ENCODE measurements at places on chromosomes 2 and 18. TPM values are rescaled to one million over a fixed set of nuclear protein-coding genes. Genes with fewer than 3 reads are reported as not detected.

GRCh38 chr2:8026381-8026780, 655.5 kb upstream of the ID2 start:
- DNase-seq, result no peak

ATP8B1 gene
- 31.3 TPM for polyA plus RNA-seq

DNA sequence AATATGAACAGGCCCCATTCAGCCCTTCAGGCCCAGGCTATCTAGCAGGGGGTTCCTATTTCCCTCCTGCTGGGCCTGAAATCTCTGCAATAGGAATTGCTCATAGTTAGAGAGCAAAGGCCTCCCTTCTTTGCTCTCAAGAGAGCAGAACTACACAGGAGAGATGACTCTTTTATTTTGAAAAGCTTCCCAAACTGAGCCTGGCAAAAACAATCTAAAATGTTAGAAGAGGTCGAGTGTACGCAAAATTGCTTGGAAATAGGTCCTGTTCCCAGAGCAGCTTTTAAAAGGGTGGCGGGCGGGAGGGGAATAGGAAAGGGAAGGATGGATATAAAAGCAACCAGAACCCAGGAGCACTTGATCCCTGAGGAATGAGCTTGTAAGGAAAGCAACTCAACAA, 68.4 kb upstream of the APCDD1 start:
- no peak for DNase-seq

METAP1D gene
- 11.9 TPM for polyA plus RNA-seq

- DNase-seq, result no peak
These were observed 49.5 kb downstream of the DARS1 start for GRCh38 chr2:135935914-135936313.

CMPK2 gene
- 4.2 TPM for polyA plus RNA-seq

GRCh38 chr2:104056451-104056850, 797.5 kb upstream of the POU3F3 start:
- no peak for DNase-seq

- no peak for DNase-seq
These were observed 192.6 kb downstream of the IKZF2 start for GRCh38 chr2:212958757-212959295.

RPL31 gene
- polyA plus RNA-seq, result 3,088 TPM

NT5C1B gene
- polyA plus RNA-seq, result 0.61 TPM

GRCh38 chr18:63253428-63254372, 65.9 kb downstream of the BCL2 start:
- DNase-seq, result no peak

CRYGC gene
- not detected for polyA plus RNA-seq

NMS gene
- polyA plus RNA-seq, result not detected

GRCh38 chr2:205915130-205915524, 170.8 kb downstream of the INO80D start:
- DNase-seq, result no peak

DNA sequence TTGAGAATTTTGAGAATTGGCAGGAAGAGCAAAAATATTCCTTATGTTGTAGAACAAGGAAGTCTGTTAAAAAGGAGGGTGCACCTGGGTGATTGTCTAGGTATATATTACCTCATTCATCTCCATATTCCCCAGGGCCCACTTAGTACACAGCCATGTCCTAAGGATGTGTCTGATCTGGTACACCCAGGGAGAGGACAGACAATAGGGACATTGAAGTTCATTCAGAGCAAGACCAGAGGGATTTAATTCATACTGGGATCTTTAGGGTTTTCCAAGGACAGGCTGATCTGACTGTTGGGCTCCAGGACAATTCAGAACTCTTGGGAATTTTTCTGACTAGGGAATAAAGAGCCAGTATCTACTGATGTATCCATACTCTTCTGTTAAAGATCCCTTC, 112.1 kb downstream of the PHLPP1 start:
- DNase-seq, result no peak

SKOR2 gene
- polyA plus RNA-seq, result not detected

KLHL29 gene
- 8.5 TPM for polyA plus RNA-seq

CDH19 gene
- polyA plus RNA-seq, result 0.14 TPM

TMEM200C gene
- 1.1 TPM for polyA plus RNA-seq

GRCh38 chr2:40316620-40317019, 135.3 kb downstream of the SLC8A1 start:
- DNase-seq, result no peak

TUBA4B gene
- polyA plus RNA-seq, result 1.3 TPM

DNA sequence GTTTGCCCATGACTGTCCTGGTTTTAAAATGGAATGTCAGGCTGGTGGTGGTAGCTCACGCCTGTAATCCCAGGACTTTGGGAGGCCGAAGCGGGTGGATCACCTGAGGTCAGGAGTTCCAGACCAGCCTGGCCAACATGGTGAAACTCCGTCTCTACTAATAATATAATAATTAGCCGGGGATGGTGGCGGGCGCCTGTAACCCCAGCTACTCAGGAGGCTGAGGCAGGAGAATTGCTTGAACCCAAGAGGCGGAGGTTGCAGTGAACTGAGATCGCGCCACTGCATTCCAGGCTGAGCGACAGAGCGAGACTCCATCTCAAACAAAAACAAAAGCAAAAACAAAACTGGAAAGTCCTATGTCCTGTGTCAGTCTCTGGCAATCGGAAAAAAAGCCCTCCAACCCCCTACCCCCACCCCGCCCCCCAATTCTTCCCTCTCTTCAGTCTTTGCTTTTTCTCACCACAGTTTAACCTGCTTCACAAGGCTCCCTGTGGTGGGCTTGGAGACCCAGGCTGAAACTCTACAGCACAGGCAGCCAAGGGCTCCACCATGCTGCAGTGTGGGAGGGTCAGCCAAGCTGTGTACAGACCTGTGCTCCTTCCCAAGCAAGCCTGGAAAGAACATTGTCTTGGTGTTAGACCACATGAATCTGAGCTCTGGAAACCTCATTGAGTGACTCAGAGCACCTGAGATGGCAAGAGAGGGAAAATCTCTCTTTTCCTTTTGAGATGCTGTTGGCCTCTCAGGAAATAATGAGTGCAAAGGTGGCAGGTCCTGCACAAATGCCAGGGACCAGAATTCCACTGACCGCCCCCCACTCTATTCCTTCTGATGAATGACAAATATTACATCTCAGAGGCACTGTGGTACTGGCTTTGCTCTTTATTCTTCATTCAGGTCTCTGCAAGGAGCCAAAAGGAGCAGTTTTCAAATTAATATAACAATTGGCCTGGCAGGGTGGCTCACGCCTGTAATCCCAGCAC, 16.7 kb downstream of the MYCN start:
- DNase-seq, result no peak

GRCh38 chr2:20190876-20191713, 33.8 kb downstream of the SDC1 start:
- DNase-seq, result no peak

GRCh38 chr18:21123290-21123926, 11.8 kb upstream of the ROCK1 start:
- DNase-seq, result no peak
